ENCODE measurements at places on chromosomes 12 and 14.

GRCh38 chr14:89061696-89062095, 237.2 kb downstream of the TTC8 start:
- DNase-seq, result no peak

DNA sequence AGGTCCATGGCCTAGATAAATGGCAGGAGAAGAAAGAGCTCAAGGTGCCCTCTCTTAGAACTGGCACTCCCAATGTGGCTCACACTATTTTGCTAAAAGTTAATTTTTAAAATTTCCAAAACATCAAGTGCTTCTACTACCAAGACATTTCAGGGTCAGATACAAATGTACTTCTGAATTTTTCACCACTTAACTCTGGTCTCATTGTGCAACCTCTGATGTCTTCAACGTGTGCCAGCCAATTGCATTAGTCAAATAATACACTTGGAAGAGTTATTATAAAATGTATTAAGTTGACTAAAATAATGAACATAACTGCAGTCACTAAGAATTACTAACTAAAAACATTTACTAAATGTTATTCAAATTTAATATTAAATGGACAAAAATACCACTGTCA, 41.3 kb downstream of the SLC25A47 start:
- no peak for DNase-seq

DNA sequence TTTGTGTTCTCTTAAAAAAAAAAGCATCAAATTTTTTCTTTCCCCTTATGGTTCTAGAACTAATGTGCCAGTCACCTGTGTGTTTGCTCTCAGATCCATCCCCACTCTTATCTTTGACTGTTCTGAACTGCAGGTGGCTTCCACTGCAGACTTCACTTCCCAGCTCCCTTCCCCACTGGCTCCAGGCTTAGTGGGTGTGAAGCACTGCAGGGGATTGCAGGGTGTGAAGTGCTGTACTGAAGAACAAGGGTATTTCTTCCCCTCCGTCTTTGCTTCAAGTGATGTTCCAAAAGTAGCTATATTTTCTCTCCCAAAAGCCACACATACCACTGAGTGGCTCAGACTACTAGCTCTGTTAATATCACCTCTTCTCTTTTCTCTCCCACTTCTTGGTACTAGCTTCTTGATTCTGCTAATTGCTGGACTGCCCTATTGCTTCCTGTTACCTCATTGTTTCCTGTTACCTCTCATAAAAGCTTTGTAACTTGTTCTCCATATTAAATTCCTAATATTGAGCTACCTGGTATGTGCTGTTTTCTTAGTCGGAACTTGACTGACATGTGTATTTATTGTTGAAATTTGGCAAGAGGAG, 115.4 kb upstream of the PRICKLE1 start:
- DNase-seq, result no peak

DNA sequence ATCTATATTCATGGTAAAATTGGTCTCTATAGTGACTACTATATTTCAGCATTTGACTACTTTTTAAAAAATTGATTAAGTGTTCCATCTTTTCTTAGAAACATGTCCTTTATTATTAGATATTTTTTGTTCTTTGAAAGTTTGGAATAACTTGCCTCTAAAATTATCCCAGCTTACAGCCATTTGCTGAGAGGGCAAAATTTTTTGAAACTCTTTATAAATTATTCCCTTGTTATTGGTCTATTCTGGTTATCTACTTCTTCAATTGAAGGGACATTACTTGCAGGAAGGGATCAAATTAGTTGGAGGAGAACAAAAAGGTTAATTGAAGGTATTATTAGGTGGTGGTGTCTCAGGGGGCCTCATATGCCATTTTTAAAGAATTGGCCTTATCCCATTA, 184.1 kb downstream of the TTC6 start:
- no peak for DNase-seq

GRCh38 chr12:101777485-101777884, 38.2 kb upstream of the SYCP3 start:
- DNase-seq, result no peak

DNA sequence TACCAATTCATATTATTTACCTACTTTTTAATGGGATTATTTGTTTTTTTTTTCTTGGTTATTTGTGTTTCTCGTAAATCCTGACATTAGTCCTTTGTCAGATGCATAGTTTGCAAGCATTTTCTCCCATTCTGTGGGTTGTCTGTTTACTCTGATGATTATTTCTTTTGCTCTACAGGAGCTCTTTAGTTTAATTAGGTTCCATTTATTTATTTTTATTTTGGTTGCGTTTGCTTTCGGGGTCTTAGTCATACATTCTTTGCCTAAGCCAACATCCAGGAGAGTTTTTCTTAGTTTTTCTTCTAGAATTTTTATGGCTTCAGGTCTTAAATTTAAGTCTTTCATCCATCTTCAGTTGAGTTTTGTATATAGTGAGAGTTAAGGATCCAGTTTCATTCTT, 289.9 kb downstream of the AKAP6 start:
- no peak for DNase-seq

GRCh38 chr12:131189781-131190180, 236.1 kb downstream of the ADGRD1 start:
- DNase-seq, result no peak

DNA sequence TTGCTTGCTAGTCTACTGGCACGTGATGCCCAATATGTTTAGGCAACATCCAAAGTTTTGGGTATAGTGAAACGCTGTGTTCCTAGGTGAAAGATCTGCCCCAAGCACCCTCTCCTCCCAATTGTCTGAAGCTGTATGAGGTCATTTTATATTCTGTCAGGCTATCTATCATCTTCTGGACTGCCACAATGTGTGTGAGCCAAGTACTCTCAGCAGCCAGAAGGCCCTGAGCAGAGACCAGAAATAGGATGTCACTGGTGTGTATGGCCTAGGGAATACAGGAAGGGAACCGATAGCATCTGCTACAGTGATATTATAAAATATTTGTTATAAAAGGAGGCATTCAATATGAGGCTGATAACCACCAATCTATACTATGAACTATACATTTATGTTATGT, 7.9 kb upstream of the PDE3A start:
- DNase-seq, result no peak

Measured in fibroblast of skin of abdomen (primary cell).